CD4-positive, alpha-beta T cell treated with Interleukin-2 at 100 ng/mL for 4 hours (primary cell): ENCODE measurements at places on chromosomes 3 and 15.

DNA sequence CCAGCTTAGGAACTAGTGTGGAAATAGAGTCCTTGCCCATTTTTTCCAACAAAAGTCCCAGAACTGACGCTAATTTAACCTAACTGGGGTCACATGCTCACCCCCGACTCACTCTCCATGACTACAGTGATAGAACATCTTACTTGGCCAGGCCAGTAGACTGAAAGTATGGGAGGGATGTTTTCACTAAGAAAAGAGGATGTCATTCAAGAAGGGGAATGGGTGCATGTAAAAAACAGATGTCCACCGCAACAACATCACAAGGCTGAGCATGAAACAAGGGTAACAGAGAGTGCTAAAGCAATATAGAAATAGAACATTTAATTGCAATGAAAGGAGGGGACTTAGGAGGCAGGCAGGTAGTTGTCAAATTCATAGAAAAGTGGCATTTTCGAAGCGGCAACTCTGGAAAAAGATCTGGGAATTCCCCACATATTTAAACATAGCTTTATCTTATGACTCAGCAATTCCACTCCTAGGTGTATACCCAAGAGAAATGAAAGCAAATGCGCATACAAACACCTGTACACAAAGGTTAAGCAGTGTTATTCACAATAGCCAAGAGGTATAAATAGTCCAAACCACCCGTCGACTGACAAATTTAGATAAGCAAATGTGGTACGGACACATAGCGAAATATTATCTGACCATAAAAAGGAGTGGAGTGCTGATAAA, 41.1 kb upstream of the UBE2E2 start:
- DNase-seq, result no peak

DNA sequence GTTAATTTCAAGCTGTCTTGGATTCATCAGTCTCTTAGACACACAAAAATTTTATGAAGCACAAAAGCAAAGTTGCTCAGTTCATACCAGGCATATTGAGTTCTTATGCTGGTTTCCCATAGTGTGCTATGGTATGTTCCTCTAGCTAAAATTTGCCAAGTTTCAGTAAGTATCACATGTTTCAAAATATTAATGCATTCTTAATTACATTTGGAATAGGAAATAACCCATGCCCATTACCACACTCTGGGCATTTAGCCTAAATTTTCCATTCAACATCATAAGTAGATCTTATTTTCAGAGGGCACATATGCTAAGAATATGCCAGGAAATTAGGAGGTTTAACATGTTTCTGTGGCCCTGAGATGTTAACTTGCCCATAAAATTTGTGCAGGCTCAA, 289.9 kb downstream of the SHOX2 start:
- DNase-seq, result no peak

DNA sequence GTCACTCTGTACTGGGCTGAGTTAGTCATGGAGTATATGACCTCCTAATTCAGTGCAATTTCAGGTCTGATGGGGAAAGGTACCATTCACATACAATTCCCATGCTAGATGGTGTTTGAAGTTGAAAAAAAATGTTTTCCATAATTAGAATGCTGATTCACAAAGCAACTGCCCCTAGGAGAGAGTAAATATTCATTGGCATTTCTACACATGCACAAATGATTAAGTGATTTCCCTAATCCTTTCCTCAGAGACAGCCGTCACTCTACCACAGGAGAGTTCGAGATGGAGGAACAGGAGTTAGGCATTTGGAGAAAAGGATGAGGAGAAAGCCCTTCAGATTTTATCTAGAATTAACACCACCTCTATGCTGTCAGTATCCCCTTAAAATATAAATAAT, 32.5 kb downstream of the GADL1 start:
- DNase-seq, result no peak

GRCh38 chr15:67002368-67002767, 63.0 kb upstream of the SMAD3 start:
- no peak for DNase-seq

- DNase-seq, result no peak
These were observed 76.8 kb downstream of the CPNE4 start for GRCh38 chr3:131957980-131958379.

- no peak for DNase-seq
These were observed 736.9 kb upstream of the CCDC54 start for GRCh38 chr3:106640353-106640752.

- DNase-seq, result no peak
These were observed 3.7 kb downstream of the SSR3 start for GRCh38 chr3:156551261-156551660.

DNA sequence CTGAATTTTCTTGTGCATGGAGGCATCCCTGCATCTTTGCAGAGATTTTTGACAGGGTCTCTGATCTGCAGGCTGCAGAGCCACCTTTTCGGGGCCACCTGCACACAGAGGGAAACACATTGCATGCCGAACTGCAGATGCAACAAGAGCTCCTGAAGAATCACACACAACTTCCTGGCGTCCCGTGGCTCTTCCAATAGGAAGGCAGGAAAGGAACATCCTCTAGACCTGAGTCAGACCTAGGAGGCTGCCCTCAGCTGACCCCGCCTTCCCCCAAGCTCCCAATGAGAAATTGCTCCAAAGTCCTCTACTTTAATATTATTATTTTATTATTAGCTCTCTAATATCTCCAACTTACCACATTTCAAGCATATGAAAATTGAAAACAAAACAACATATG, 213.2 kb upstream of the ARRDC4 start:
- DNase-seq, result no peak

DNA sequence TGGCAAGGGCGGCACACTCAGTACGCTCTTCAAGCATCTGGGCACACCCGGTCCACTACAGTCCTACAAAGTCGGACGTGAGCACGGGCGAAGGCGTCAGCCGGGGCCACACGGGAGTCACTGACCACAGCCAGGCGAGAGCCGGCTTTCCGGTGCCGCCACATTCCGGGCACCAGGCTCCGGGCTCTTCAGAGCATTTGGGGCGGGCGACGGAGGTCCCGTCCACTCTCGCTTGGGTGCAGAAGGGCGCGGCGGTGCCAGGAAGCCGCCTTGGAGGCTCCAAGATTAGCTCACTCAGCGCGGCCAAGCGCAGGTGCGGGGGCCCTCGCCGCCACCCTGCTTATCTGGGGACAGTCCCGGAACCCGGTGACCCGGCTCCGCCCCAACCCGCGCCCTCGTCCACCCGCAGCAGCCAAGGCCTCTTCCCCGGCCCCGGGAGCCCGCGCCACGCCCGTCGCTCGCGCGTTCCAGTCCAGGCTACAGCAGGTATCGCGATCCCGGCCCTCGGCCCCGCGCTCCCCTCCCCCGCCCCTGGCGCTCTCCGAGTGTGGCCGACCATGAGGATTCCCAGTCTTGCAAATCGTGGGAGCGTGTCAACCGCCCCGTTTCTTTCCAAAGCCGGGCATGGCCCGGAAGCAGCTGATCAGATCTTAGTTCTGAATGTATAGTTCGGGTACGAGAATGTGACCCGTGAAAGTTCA, at the start of gene ADPRH:
ADPRH (plus strand) TSS at position 127 of the 701 bp plus-strand sequence. CDS start 2,678 bp downstream, outside the sequence.
- DNase-seq, result peak; percentile 47

GRCh38 chr15:81323559-81323943, 390 bp downstream of the STARD5 start:
- DNase-seq, result no peak

DNA sequence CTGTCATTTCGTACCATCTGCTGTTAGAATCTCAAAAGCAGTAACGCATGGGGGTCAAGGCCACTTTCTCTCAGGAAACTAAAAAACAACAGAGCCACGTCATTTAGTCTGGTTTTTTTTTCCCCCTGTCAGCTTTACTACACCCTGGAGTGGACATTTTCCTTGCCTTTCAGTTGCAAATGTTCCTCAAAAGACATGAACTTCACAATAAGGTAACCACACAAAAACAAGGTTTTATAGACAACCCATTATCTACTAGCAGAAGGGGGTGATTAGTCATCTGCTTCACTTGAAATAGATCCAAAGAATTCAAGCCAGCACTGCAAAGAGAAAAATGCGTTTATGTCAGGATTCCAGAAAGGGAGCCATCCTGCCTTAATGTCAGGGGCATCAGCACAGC, 171.8 kb upstream of the CDIN1 start:
- no peak for DNase-seq

DNA sequence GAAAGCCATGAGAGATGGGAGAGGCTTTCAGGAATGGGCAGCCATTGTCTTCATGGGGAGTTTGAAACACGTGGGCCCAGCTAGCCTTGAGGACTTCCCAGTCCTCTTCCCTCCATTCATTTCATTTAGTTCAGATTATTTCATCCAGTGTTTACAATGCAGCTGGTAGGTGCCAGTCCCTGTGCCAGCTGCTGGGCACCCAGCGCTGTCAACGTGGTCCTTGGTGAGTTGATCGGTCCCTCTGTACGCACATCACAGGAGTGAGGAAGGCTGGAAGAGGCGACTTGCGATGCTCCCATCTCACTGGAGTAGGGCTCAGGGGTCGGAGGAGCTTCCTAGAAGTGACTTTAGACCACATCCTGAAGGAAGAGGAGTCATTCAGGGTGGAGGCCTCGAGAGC, 206.4 kb upstream of the BHLHE40 start:
- DNase-seq, result no peak

DNA sequence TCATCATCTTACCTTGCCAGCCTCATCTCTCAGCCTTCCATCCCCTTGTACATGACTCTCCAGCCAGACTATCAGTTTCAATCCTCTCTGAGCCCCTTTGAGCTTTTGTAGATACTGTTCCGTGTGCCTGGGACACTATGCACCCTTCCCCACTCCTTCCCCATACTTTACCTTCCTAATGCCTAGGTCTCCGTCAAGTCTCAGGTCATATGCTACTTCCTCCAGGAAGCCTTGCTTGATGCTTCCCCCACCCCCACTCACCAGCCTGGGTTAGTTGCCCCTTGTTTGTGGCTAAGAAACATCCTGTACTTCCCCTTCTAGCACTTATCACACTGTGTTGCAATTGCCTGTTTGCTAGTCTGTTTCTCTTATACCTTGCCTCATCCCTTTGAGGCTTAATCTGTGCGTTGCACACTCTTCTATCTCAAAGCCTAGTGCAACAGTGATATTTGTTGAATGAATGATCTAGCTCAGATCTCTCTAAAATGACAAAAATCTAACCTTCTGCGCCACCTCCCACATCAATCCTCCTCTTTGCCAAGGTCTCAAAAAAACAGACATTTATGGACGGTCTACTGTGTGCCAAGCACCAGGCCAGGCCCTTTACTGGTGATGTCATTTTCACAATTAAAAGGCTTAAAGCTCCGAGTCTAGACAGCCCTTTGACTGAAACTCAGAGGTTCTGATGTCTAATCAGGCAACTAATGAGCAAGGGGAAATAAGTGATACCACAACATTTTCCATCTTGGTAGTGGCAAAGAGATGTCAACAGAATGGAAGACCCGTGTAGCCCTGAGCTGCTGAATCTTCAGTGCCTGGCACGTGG, 6.5 kb upstream of the USP3 start:
- peak; percentile 84 for DNase-seq

GRCh38 chr15:58545307-58546065, 113.7 kb downstream of the LIPC start:
- DNase-seq, result peak; percentile 74
